ENCODE measurements at places on chromosomes 5 and 9. TPM values are rescaled to one million over a fixed set of nuclear protein-coding genes. Genes with fewer than 3 reads are reported as not detected.

Gene TTC16
- total RNA-seq = 0.26 TPM

Gene CDC25C
- 0.37 TPM for total RNA-seq

- DNase-seq = peak; percentile 23
Measured at GRCh38 chr9:93058355-93059010, at the start of gene SUSD3. Gene SUSD3 (plus strand): TSS chr9:93058701. CDS start chr9:93058743, 42 bp downstream.

DNA sequence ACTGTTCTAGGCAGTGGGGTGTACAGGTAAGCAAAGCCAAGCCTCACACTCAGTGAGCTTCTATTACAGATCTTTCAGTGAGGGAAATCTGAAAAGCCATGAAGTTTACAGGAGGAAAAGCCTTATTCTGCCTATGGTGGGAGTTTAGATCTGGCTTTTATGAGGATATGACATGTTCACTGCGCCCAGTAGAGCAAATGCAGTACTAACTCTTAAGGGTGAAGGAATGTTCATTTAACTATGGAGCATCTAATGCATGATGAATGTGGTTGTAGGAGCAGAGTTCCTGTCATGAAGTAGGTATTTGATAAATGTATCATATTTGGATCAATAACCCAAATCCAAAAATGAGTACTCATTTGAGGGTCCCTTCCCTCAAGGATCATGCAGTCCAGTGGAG is 230.2 kb upstream of the PAPPA start:
- DNase-seq = no peak

Gene CYSRT1
- 0.78 TPM for total RNA-seq

DNA sequence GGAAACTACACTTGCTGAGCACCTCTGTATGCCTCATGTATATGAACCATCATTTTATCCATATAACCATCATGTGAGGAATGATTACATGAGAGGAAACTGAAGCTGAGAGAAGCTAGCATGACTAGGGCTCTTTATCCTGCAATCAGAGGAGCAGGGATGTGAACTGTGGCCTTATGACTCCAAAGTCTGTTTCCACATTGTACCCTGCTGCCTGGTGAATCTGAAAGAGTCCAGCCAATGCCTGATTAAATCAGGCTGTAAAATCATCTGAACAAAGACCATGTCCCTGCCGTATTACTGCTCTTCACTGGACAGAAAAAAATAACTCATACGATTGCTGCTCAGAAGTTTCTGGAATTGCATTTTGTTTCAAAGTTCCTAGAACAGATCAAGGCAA is 67.0 kb downstream of the LPAR1 start:
- DNase-seq = no peak
